ENCODE measurements at places on chromosomes 4 and X.

GRCh38 chr4:82543131-82543530 lies 18.7 kb downstream of the TMEM150C start:
- DNase-seq, result no peak

DNA sequence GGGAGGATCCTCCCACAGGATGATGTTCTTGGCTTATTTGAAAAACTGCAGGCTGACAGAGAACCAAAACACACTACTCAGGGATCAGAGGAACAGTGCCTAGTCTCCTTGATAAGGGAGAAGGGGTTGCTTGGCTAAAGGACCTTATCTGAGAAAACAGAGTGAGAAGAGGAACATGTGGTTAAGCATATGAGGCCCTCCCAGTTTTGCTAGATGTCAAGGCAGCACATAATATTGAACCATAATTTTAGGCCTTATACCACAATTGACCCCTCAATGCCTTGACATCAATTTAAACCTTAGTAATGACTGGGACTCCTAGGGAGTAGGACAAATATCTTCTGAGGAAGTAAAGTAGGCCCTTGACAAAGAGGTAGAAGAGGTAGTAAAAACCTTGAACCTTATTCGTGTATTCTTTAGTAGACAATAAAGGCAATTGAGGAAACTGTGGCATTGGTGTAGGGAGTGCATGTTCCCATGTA lies 79.3 kb downstream of the TEX13C start:
- DNase-seq, result no peak

- no peak for DNase-seq
Measured at GRCh38 chrX:136931661-136932060, 51.1 kb upstream of the RBMX start.

DNA sequence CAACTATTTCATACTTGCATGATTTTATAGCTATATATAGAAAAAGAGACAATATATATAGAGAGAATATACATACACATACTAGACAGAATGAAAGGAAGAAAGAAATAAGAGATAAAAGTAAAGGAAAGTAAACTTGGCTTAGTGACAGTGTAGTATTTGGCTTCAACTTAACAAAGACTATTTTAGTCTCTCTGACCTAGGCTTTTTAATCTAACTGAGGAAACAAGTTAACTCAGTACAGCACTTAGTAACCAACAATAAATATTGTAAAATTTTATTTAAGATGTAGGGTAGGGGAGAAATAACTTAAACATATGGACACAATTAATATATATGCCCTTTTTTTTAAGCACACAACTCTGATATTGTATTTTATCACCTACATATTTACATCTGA lies 249.0 kb upstream of the MAB21L2 start:
- no peak for DNase-seq

- no peak for DNase-seq
Measured at GRCh38 chr4:118964891-118965411, 76.3 kb downstream of the SYNPO2 start.

DNA sequence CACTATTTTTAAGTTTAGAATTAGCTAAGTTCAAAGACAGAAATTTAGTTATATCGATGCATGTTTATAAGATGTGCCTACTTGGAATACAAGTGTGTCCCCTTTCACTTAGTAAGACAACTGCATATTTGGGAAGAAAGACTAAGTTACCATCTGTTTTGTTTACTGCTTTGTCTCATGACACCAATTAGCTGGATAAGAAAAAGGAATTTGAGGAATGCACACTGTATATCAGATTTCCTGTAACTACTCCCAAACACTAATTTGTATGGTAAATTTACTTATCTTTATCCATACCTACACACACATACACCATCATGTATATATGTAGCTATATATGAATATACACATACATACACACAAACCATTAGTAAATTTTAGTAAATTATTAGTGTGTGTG lies 1442.8 kb upstream of the IGFBP7 start:
- DNase-seq, result no peak

DNA sequence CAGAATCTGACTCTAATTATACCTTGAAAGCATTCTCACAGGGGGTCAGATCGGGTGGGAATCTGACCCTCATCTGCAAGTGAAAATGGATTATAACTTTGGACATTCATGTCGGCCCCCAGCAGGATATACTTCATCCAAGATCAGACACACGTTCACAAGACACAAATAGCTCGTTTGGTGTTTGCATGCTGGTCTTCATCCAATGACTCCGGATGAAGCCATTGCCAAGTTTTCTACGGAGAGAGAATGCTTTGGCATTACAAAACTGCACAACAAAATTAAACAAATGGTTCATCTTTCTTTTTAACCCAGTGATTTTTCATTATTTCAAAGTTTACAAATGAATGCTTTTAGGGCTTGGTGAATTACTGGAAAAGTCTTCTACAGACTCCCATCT lies 105.5 kb downstream of the MID1 start:
- no peak for DNase-seq

DNA sequence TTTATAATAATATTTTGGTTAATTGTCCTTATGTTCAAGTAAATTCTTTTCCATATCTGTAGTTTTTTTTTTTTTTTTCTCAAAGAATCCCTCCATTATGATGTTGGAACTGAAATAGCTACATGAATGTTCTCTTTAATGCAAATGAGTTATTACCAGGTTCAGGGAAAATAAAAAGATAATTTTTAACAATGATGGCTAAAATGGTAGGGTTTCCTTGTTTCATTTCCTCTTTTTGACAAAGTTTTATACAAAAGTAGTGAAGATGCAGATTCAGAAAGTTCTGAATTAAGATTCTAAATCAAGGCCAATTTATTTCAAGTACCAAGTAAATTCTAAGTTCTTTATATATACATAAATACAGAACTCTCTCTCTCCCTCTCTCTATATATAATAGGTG lies 779.0 kb upstream of the INTU start:
- no peak for DNase-seq

DNA sequence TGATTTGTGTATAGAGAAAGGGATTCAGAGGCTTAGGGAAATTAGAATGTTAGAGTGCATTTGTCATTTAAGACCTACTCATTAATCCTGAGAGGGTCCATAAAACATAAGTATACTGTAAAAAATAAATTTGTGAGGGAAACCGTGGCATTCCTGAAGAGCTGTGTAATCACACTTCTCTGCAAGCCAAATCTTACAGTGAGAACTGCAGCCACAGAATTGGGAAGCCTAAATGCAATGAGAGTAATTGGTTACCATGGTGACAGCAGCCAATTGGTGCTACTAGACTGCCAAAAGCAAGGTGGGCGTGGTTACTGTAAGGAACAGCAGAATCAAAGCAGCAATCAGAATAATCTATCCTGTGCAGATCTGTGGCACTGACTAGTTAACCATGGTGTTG lies 345.2 kb upstream of the GRID2 start:
- DNase-seq, result no peak

- DNase-seq, result no peak
Measured at GRCh38 chr4:26003056-26003455, 89.0 kb downstream of the SMIM20 start.

DNA sequence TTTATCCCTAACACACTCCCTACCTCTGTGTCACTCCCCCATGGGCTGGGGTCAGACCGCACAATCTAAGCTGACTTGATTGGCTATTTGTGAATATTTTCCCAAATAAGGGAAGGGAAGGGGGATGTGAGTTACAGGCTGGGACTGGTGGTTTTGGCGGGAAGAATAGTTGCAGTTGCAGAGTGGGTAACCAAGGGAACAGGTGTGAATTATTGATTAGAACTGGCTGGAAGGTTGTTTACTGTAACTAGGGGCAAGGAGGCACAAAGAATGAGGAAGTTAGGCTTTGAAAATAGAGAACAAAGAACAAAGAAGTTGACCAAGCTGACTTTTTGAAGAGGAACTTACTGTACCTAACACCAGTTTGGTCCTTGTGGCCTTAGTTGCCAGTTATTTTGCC lies 88.0 kb upstream of the XAGE2 start:
- DNase-seq, result no peak

- no peak for DNase-seq
Measured at GRCh38 chrX:97167333-97167732, 283.6 kb downstream of the RPA4 start.

DNA sequence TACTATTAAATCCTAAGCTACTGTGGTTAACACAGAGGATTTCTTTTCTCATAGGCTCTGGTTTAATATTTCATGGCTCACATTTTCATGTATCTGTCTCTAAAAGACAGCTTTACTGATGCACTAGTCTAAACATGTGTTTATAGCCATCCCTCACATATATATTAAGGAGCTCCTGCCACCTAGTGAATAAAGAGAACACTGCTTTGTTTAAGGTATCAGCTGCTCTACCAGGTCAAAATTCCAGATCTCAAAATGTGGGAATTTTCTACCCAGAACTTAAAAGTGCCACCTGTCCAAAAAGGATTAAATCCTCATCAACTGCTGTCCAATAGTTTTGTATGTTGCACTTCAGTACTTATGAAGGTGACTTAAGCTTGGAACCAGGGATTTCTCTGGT lies 188.5 kb upstream of the TEX13C start:
- DNase-seq, result no peak

GRCh38 chr4:186172546-186172945 lies 18.8 kb upstream of the CYP4V2 start:
- no peak for DNase-seq

DNA sequence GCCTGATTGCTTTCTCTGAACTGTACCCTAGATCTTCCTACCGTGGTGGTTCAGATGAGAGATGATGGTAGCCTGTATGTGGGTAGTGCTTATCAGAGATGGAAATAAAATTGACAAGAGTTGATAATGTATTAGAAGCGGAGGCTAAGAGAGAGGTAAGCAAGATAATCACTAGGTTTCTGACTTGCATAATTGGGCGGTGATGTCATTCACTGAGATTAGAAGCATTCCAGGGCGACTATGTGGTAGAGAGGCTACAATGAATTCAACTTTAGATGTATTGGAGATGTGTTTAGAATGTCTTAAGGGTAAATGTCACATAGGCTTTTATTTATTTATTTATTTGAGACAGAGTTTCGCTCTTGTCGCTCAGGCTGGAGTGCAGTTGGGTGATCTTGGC lies 415 bp upstream of the TENM3 start:
- no peak for DNase-seq

- no peak for DNase-seq
Measured at GRCh38 chr4:60865273-60865672, 334.9 kb upstream of the ADGRL3 start.

GRCh38 chr4:81021981-81022380 lies 8.5 kb upstream of the BMP3 start:
- no peak for DNase-seq

DNA sequence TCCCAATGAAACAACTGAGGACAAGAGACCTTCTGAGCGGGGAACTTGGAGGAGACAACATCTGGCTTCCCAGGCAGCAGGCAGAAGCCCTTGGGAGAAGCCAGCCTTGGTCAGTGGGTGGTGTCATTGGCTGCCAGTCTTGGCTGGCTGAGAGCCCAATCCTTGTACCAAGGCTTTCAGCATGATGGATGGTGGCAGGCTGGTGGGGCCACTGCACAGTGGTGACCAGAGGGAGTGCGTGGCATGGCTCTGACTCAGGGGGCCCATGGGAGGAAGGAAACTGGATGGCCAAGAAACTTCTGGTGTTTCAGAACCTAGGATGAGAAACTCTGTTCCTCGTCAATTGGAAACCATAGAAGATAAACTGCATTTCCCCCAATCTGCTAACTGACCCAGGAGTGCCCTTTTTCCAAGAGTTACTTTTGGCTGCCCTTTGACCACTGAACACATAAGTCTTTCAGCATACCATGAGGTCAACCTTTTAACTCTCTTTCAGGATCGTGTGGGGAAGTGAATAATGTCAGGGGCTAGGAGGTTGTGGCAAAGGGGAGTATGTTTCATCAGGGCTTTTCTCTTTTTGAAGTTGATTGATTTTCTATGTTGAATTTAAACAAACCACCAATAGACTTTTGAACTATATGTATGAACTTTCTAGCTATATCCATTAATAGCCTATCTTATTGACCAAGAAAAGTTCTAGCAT lies 60.9 kb downstream of the SOWAHB start:
- no peak for DNase-seq

DNA sequence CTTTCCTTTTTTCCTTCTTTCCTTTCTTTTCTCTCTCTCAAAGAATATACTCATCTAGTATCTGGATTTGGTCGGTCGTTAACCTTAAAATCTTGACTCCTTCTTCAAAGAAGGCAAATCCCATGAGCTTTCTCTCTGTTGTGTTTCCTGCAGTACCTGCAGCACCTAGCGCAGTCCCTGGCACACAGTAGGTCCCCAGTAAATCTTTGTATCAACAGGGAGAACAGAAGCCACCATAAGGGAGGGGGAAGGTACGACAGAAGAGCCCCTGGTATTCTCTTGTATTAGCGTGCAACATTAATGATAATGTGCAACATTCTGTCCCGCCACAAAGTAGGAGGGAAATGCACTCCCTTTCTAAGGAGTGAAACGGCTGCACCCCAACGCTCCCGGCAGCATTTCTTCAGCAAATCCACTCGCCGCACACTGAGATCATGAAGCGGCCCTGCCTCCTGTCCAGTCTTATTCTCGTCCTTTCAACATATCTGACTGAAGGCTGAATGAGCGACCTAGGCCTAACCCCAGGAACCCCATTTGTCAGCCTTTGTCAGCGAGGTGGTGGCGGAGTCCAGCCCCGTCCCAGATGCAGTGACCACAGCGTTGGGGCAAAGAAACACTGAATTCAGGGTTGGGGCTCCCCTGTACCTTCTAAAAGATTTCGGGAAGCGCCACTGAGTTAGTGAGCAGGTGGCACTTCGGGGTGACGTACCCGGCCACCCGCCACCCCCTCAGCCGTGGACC lies 133.7 kb downstream of the AMELX start:
- DNase-seq, result no peak

GRCh38 chr4:13542577-13543031 lies 1.7 kb downstream of the NKX3-2 start:
- no peak for DNase-seq

DNA sequence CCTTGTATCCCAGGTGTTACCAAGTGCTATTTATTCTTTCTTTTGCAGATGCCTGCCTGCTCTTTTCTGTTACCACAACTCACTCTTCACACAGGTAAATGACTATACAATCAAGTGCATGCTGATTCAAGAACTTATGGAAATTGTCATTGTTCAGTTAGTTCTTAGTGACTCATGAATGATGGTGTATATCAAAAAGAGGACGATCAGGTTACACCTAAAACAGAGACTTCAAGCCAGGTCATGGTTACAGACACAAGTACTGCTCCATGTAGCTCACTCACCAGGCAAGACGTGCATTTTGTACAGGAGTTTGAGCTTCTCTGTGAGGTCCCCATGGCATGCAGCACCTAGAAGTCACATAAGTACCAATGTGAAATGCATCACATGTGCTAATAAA lies 59.3 kb upstream of the UCP1 start:
- no peak for DNase-seq

DNA sequence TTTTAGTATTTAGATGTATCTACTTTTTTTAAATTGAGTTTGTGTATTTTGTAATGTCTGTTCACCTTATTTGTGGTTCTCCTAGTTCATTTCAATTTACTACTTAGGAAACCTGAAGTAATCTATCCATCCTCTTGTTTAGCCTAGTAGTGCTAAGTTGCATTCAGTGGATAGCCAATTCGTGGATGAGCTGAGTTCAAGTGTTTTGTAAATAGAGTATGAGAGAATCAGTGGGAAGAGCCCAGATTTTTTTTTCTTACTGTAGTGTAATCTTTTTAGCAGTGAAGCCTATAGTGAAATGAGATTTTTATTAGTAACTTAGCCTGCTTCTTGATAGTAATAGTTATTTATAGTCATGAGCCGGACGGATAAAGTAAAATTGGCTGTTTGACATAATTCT lies 21.7 kb downstream of the STAG2 start:
- no peak for DNase-seq

All from cortex of kidney (tissue), 1 donor.